IMR-90 (cell line): ENCODE measurements at places on chromosomes 3 and 15. TPM values are rescaled to one million over a fixed set of nuclear protein-coding genes. Genes with fewer than 3 reads are reported as not detected.

DNA sequence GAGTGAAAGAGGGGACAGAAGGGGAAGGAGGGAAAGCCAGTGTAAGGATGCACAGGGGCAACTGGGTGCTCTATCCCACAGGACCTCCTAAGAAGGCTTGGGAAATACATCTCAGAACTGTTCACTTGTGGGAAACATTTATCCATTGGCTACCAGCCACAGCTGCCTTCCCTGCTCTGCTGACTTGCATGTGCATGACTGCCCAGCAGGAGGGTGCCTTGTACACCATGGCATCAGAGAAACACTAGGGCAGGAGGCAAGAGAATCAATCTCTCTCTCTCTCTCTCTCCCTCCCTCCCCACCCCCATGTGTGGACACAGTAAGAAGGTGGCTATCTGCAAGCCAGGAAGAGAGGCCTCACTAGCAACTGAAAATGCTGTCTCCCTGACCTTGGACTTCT, 62.9 kb upstream of the ZBTB38 start:
- peak; percentile 74 for DNase-seq

GRCh38 chr3:73669260-73669659, 44.5 kb upstream of the PDZRN3 start:
- DNase-seq, result peak; percentile 81

DNA sequence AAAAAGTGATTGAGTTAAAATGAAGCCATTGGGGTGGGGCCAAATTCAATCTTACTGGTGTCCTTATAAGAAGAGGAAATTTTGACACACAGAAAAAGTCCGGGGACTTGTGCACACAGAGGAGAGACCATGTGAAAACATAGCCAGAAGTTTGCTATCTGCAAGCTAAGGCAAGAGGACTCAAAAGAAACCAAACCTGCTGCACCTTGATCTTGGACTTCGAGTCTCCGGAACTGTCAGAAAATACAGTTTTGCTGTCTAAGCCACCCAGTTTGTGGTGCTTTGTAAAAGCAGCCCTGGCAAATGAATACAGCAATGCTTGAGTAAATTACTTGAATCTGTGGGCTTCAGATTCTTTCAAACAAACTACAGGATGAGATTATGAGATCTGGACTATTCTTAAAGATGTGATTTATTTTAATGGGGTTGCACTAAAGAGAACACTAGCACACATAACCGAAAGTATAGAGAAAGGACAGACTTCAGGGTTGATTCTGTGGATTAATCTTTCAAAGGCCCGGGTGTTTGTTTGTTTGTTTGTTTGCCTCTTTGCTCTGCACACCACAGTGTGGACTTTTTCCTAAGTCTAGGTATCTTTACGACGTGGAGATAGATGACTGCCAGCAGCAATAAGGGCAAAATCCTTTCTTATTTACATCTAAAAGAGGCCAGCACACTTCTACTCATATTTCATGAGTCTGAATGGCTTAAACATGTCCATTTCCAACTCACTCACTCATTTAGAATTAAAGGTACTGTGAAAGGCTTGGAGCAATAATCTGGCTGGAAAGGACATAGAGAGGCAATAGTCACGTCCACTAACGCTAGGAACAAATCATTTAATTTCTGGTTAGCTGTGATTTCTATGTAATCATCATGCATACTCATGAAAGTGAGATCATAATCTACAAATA, 53.9 kb upstream of the SSR3 start:
- no peak for DNase-seq

VGLL3 gene
- total RNA-seq, result 96.7 and 97.3 TPM in 2 replicates

NCBP2 gene
- 42.8 and 71.4 TPM in 2 replicates for total RNA-seq

TNFSF10 gene
- 1.1 and 1.3 TPM in 2 replicates for total RNA-seq

RAD51 gene
- total RNA-seq, result 7.8 and 8.4 TPM in 2 replicates

POPDC2 gene
- total RNA-seq, result under 0.01 TPM in 2 replicates
